ENCODE measurements at places on chromosomes 5 and 9.
A peak's percentile ranks its signal among the peaks of the same experiment; 100 is the strongest.

DNA sequence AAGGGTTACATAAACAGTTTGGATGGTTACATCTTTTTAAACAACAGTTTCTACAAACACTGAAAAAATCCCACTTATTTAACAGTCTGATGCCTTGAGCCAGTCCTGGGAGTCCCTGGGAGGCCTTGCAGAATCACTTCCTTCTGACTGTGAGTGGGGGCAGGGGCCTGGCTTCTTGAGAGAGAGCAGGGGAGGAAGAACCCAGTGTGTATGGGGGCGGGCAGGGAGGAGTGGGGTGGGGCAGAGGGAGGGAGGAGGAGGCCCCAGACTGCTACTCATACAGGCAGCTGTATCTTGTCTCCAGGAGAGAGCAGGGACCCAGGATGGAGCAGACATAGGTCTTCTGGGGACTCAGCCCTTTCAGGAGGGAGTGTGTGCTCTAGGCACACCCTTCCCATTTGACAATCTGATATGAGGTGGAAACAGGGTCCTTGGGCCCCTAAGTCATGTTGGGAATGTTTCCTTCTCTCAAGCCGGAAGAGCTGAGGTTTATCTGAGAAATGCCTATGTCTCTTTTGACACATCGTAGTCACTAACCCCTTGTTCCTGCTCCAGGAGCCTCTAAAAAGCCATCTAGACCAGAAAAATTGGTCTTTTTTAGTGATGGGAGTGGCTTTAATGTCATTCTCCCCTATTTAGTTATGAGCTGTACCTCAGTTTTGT, 52.8 kb downstream of the IRF1 start:
- peak; percentile 87 for DNase-seq

GRCh38 chr5:110916381-110917049, 155.0 kb upstream of the TSLP start:
- DNase-seq: no peak

DNA sequence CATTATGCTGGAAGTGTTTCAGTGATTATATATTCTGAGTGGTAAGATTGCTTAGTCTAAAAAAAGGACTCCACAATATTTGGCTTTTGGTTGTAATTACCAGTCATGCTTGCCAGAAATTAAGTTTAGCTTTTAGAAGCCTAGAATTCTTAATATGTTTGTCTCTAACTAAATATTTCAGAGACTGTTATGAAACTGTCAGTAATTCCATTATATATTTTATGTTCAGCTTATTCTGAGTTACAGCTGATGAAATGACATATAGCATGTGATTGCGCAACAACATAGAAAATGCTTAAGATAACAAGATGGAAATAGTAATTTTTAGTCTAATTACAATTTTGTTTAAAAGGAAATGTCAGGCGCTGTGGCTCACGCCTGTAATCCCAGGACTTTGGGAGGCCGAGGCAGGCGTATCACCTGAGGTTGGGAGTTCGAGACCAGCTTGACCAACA, 44.2 kb downstream of the KIAA1958 start:
- no peak for DNase-seq

DNA sequence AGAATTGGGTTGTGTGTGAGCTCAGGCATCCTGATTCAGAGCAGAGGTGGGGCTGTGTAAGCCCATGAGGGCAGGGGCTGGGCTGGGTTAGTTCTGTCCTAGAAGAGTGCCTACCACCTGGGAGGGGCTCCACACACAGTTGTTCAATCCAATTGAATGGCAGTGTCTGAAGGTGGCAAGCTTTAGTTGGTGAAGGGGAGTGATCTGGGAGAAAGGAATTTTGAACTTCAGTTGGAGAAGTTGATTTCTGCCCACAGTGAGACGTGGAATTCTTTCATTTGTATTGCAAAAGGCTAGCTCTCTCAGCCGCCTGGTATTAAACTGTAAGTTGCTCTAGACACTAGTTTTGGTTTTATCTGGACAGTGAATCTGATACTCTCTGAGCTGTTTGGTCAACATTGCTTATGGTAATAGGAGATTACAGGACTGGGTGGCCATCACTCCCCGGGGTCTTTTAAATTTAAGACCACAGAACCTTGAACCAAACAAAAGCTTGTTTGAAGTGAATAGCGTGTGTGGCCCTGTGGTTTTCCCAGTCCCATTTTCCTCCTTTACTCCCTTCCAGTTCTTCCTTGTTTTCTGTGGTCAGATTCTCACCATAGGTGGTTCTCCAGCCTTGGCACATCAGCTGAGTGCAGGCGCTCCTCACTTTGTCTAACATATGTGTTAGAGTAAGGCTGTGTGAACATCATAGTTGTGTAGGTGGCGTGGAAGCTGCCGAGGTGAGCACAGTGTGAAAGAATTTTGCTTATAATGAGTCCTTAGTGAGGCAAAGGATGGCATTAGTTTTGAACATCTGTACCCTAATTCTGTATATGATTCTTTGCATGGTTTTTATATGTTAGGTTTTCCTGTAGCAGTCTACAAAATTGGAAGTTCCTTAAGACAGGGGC, 78.0 kb downstream of the ARHGAP26 start:
- no peak for DNase-seq

DNA sequence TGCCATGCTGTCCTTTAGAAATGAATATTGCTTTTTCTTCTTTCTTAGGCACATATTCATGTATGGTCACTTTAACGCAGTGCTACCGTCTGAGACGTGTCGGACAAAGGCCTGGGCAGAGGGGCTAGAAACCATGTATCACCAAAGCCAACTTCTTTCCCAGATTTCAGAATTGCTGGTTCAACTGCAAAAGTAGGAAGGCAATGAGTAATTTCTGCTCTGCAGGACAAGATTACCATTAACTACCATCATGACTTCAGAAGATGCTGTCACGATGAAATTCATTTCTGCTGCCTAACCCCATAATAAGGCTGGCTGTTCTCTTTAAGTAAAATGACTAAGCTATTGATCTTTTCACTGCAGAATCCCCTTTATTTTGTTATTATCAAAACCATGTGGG, 306.7 kb downstream of the PDE4D start:
- no peak for DNase-seq
